ENCODE measurements at places on chromosomes 12 and 14.

GRCh38 chr14:26389646-26390508, 208.0 kb downstream of the NOVA1 start:
- DNase-seq, result no peak

DNA sequence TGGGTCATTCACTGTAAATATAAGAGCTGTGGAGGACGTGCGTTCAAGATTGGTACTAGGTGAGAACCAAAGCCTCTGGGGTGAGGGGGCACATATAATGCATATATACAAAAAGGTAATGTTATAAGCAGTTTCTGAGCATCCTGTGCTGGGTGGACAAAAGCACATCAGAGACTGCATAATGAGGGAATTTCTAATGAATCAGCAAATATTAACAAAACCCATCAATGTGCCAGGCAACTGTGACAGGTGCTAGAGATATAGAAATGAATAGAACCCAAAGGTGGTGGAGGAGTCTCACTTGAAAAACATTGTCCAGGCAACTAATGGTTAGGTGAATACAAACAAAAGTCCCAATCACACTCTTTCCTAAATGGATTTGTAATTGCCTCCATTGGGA, 74.7 kb downstream of the GPR65 start:
- DNase-seq, result no peak

DNA sequence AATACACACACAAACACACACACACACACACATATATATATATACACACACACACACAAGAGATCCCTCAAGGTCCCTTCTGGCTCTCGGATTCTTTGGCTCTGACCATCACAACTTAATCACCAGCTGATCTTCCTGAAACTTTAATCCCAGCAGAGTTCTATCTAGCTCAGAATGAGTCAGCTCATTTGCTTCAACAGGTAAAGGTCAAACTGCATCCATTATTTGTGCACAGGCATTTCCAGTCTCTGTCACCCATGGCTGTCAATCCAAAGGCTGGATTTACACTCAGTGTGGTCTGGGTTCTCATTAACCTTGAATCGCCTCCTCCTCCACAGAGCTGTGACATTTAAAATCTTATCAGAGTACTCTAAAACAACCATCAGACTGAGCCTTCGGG, 113.3 kb upstream of the TMPO start:
- no peak for DNase-seq

GRCh38 chr12:95240556-95240955, 22.9 kb downstream of the VEZT start:
- no peak for DNase-seq

GRCh38 chr14:97888331-97888730, 1091.1 kb downstream of the VRK1 start:
- no peak for DNase-seq

- no peak for DNase-seq
Measured at GRCh38 chr14:89007906-89008305, 183.5 kb downstream of the TTC8 start.

DNA sequence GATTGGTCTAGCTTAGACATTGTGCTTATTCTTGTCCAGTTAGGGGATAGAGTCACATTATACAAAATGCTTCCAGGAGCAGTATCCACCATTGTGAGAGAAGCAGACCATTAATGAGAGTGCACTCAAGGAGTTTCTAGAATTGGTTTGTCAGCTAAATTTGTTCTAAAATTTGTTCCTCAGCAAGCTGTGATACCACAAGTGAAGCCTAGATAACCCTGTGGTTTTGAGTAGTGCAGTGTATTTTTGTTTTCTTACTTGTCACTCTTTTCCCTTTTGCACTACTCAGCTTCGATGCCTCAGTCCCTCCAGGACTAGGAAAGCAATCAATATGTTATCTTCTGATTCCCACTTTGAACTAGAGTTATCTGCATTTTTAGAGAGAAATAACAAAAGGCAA, 42.5 kb upstream of the AKAP6 start:
- no peak for DNase-seq

GRCh38 chr14:37093364-37093763, 79.0 kb downstream of the SLC25A21 start:
- DNase-seq, result no peak

GRCh38 chr12:12056951-12057350, 13.8 kb upstream of the BCL2L14 start:
- no peak for DNase-seq

- no peak for DNase-seq
Measured at GRCh38 chr12:113643177-113643974, 171.7 kb upstream of the LHX5 start.

DNA sequence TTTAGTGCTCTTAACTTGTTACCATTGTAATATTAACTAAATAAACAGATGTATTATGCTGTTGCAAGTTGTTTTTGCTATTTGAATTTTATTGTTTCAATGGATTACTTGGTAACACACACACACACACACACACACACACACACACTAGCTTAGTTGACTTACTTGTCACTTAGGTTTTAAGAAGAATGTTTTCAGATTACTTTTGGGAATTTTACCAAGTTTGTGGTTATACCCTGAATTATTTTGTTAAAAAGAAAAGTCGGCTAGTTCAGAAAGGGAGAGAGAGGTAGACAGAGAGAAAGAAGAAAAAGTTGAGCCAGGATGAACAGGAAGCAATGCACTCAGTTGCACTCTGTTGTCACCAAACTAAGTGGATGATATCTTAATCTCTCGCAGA, 5.3 kb downstream of the SSTR1 start:
- DNase-seq, result no peak

DNA sequence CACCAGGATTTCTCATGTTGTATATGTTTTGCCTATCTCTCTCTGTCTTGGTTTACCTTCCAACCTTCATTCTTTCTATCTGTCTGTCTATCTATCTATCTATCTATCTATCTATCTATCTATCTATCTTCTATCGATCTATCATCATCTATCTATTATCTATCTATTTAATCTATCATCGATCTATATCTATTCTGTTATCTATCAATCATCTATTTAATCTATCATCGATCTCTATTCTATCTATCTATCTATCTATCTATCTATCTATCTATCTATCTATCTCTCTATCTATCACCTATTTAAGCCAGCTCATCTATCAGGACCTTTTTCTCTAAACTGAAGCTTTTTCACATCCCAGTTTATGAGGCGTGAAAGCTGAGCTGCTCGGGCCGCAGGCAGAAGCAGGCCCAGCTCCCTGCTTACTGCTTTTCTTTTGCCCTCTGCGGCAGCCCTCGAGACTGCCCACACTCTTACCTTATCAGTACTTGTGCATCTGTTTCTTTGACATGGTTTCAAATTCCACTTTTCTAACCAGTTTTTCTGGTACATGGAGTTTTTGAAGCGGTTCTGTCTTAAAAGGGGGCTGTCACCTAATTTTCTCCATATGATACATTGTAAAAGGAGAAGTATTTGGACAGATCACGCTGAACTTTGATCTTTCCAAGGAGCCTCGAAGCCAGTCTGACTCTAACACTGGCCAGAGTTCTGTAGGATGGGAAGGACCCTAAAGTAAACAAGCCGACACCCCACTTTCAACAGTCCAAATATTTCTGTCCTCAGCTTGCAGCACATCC, 44.4 kb upstream of the GSG1 start:
- DNase-seq, result peak; percentile 35

DNA sequence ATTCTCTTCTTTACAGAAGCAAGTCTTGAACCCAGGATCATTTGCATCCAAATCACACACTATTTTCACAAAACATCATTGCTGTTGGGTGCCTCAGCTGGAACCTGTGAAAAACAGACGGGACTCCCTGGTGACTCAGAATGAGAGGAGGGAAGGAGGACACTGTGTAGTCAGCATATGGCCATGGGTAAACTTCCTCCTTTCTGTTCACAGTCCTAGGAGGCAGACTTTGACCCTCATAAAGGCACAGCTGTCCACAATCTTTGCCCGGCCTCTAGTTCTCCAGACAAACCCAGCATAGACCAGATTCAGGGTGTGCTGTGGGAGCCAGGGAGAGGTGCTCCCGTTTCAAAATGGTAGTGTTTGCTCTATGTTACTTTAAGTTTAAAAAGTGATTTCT, 62.0 kb downstream of the DYRK2 start:
- DNase-seq, result no peak

- DNase-seq, result no peak
Measured at GRCh38 chr14:73757381-73757780, 43.2 kb upstream of the PNMA1 start.

GRCh38 chr14:24392325-24393091, 6.3 kb upstream of the NYNRIN start:
- DNase-seq, result no peak

GRCh38 chr14:26820138-26820537, 222.3 kb upstream of the NOVA1 start:
- DNase-seq, result no peak

- DNase-seq, result no peak
Measured at GRCh38 chr14:55877942-55878341, 240.3 kb upstream of the PELI2 start.

- no peak for DNase-seq
Measured at GRCh38 chr14:20035449-20035848, 389 bp downstream of the OR4K13 start.

GRCh38 chr12:25767606-25768005, 190.9 kb upstream of the RASSF8 start:
- no peak for DNase-seq

GRCh38 chr14:30854492-30854891, 19.9 kb upstream of the COCH start:
- no peak for DNase-seq

GRCh38 chr12:93782853-93783252, 105.7 kb downstream of the CRADD start:
- no peak for DNase-seq

- no peak for DNase-seq
Measured at GRCh38 chr14:41476526-41476925, 130.2 kb upstream of the LRFN5 start.

GRCh38 chr12:56315622-56316473, at the start of gene CNPY2:
CNPY2 (minus strand) TSS chr12:56315988; CDS start chr12:56315217, 771 bp downstream.
- peak; percentile 78 for DNase-seq

GRCh38 chr12:96687719-96688118, 198.3 kb downstream of the CFAP54 start:
- DNase-seq, result no peak

DNA sequence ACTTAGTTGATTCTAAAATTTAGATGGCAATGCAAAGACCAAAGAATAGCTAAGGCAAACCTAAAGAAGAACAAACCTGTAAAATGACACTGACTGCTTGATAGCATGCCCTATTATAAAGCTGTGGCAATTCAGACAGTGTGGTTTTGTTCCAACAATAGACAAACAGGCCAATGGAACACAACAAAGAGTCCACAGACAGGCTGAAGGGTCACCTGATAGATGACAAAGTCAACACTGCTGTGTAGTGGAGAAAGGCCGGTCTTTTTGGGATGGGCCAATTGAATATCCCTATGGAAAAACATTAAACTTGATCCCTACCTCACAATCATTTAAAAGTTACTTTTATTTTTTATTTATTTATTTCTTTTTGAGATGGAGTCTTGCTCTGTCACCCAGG, 33.8 kb upstream of the SLC25A3 start:
- DNase-seq, result no peak

GRCh38 chr14:73759183-73759713, 45.1 kb upstream of the PNMA1 start:
- no peak for DNase-seq

DNA sequence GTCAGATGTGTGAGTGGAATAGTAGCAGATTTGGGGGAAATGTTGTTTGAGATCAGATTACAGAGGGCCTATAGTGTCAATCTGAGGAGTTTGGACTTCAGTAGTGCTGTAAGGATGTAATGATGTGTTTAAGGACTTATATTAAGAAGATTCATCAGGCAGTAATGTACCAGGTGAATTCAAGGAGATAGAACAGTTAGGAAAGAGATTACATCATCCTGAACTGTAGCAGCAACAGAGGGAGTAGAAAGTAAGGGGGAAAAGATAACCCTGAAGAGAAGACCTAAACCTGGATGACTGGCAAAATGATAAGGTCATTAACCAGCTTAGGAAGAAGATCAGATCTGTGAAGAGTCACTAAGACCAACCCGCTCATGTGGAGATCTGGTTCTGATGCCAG, 349.4 kb downstream of the PDZRN4 start:
- DNase-seq, result no peak

- DNase-seq, result no peak
Measured at GRCh38 chr12:112341046-112341825, 41.0 kb downstream of the HECTD4 start.

GRCh38 chr12:95277139-95277538, 59.5 kb downstream of the VEZT start:
- no peak for DNase-seq

DNA sequence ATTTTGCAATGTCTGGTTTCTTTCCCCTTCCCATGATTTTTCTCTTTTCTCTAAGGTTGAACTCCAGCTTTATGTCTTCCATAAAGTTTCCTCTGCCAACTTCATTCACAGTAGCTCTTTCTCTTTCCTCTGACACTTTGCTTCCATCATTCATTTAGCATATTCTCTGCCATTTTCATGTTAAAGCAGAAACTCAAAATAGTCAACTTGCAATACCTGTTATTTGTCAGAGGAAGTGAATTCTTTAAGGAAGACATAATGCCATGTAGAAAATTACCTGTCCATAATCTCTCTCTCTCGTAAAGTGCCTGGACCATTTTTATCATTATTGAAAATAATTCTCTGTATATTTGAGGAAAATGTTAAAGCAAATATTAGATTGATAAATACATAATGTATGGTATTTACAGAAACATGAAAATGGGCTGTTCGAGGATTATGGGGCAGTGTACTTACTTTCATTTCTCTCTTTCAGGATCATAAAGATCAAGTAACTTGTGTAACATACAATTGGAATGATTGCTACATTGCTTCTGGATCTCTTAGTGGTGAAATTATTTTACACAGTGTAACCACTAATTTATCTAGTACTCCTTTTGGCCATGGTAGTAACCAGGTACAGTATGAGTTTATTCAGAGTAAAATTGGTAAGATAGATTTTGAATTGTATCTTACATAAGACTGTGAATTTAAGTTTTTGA, 12.6 kb downstream of the NEDD1 start:
- DNase-seq, result no peak

DNA sequence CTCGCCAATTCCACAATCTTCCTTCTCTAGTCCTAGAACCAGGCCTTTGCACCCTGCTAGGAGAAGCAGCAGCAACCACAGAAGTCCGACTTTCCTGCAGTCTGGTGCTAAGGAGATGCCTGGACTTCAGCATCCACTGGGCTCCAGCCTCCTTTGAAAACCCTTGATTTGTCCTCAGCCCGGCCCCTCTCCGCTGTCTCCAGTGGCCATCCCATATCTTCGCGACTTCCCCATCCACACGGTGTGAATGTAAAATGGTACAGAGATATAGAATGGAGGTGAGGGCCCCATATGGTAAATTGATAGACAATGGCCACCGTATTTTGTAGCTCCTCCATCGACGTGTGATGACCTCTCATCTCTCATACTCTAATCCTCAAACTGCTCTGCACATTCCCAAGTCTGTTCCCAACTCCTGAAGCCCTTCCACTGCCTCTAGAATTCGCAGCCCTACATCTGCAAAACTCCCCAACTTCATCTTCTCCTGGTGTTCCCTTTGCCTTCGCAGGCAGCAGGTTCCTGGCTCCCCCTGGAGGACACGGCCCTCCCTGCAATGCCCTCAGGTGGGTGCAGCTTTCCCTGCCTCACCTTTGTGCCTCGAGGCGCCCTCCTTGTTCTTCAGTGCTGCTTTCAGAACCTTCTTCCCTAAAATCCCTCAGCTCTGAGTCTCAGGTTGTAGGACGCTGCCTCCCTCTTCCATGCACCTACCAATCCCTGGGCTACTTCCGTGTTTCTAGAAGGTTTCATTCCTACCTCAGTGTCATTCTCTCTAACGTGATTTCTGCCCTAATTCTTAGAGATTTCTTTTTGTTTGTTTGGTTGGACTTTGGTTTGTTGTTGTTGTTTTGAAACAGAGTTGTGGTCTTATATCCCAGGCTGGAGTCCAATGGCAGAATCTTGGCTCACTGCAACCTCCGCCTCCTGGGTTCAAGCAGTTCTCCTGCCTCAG, 36.7 kb downstream of the TMBIM6 start:
- DNase-seq, result peak; percentile 83

- no peak for DNase-seq
Measured at GRCh38 chr14:60943637-60944032, 37.2 kb downstream of the TRMT5 start.

All from stimulated activated effector memory CD8-positive, alpha-beta T cell treated with anti-CD3 and anti-CD28 coated beads, Interleukin-12 subunit alpha, Interleukin-12 subunit beta, amount 100 ng/mL, for 72 hours (primary cell).